ENCODE measurements at places on chromosomes 7 and 10.

- DNase-seq = no peak
Observed at GRCh38 chr10:122490786-122491680, 29.7 kb downstream of the HTRA1 start.

GRCh38 chr7:105285118-105285874 lies 103.4 kb downstream of the SRPK2 start:
- DNase-seq = no peak

DNA sequence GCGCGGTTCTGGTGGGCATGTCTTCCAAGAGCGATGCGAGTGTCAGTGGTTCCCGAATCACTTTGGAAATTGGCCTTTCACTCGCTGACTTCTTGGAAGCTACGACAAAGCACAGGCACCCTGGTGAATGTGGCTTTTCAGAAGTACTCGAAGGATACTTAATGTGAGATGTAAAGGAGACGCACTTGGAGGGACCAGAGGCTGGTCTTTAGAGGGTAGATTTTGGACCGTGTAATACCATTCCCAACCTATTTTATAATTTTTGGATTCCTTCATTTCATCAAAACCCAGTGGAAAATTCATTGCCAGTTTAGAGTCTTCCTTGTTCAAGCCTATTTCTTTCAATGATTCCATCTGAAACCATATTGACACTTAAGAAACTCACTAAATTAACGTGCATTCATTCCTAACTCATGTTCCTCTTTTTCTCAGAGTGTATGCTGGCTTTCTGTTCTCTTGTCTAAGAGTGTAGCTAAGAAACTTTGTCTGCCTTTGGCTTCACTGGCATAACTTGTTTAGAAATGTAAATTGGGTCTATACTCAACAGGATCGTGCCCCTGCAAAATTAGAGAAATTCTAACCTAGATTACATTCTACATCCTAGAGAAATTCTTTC lies 645 bp upstream of the COPG2 start:
- DNase-seq = peak; percentile 9

GRCh38 chr10:77031531-77032187 lies 605.9 kb downstream of the KCNMA1 start:
- DNase-seq = no peak

GRCh38 chr7:133139350-133139749 lies 57.5 kb upstream of the CHCHD3 start:
- DNase-seq = no peak

DNA sequence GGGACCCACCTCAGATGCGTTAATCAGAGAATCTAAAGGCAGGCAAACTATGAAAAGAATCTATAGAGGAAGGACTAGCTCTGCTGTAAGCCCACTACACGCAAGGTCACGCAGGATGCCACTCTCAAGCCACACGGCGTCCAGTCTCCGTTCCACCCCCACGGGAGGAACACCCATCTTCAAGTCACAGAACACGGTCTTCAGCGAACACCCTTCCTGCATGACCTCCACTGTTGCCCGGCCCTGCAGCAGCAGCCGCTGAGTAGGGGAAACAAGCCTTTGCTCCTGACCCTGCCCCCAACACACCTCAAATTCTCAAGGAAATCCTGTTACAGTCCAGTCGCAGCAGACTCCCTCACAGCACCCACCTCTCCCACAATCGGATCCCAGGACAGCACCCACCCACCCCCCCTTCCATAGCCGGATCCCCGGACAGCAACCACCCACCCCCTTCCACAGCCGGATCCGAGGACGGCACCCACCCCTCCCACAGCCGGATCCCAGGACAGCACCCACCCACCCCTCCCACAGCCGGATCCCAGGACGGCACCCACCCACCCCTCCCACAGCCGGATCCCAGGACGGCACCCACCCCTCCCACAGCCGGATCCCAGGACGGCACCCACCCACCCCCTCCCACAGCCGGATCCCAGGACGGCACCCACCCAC lies 133.7 kb downstream of the DIP2C start:
- DNase-seq = no peak
